Right lobe of liver (tissue), 6 donors: ENCODE measurements at places on chromosomes 1 and 21. TPM values are rescaled to one million over a fixed set of nuclear protein-coding genes. Genes with fewer than 3 reads are reported as not detected.

FCRLB gene
- 0.99 TPM for total RNA-seq

DNA sequence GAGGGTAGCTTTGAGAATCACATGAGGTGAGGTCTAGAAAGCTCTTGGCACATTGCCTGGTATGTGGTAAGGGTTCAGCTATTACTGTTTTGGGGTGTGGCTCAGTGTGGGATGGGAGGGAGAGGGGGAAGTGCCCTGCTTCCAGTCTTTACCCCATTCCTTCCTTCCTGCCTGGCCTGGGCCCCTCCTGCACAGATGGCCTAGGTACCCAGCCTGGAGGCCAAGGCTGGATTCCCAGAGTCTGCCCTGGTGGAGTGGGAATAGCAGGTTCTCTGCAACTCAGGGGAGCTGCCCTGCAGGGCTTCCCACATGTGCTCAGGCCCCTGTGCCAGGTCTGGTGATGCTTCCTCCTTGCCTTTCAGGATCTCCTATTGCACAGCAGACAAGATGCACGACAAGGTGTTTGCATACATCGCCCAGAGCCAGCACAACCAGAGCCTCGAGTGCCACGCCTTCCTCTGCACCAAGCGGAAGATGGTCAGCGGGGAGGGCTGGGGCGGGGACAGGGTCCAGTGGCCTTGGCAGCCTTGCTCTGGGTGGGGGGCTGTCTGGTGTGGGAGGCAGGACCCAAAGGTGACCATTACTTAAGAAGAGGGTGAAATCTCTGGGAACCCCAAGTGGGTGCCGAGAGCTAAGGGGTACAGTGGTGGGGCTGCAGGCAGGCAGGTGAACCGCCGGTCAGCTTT, 13.5 kb downstream of the LDLRAP1 start:
- H3K27ac ChIP-seq, result no peak overlapping the region
- no peaks in the 10 kb centered on the region for H3K4me1 ChIP-seq
- no peak overlapping the region for H3K4me3 ChIP-seq
- H3K27me3 ChIP-seq, result no peaks in the 10 kb centered on the region
- no peaks in the 10 kb centered on the region for H3K36me3 ChIP-seq

DNA sequence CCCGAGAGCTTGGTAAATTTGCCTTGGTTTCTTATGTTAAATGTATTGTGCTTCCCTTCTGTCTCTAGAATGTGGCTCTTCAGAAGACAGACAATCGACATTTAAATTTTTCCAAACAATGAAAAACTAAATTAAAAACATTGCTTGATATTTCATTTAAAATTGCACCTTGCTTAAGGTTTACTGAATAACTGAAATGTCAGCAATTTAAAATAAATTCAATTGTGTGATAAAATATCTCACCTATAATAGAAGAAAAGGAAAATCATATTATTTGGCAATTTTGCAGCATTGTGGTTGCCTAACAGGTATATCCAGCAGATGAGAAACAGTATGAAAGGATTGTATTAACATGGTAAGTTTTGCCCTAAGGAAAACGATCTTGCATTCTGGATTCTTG, 56.5 kb downstream of the MAP3K21 start:
- H3K4me3 ChIP-seq, result no peak overlapping the region
- H3K36me3 ChIP-seq, result no peaks in the 10 kb centered on the region

GRCh38 chr1:15445390-15446122, 7.3 kb downstream of the CTRC start:
- no peak for DNase-seq
- H3K4me1 ChIP-seq, result no peaks in the 10 kb centered on the region
- H3K27ac ChIP-seq, result no peak overlapping the region
- H3K27me3 ChIP-seq, result no peaks in the 10 kb centered on the region
- no peaks in the 10 kb centered on the region for H3K36me3 ChIP-seq

LAMTOR2 gene
- total RNA-seq, result 71.0 TPM

- DNase-seq, result no peak
- no peaks in the 10 kb centered on the region for H3K4me1 ChIP-seq
- H3K27me3 ChIP-seq, result no peaks in the 10 kb centered on the region
- no peak overlapping the region for H3K4me3 ChIP-seq
- H3K27ac ChIP-seq, result no peak overlapping the region
Observed at GRCh38 chr1:109027841-109028240, 14.1 kb downstream of the WDR47 start.

DNA sequence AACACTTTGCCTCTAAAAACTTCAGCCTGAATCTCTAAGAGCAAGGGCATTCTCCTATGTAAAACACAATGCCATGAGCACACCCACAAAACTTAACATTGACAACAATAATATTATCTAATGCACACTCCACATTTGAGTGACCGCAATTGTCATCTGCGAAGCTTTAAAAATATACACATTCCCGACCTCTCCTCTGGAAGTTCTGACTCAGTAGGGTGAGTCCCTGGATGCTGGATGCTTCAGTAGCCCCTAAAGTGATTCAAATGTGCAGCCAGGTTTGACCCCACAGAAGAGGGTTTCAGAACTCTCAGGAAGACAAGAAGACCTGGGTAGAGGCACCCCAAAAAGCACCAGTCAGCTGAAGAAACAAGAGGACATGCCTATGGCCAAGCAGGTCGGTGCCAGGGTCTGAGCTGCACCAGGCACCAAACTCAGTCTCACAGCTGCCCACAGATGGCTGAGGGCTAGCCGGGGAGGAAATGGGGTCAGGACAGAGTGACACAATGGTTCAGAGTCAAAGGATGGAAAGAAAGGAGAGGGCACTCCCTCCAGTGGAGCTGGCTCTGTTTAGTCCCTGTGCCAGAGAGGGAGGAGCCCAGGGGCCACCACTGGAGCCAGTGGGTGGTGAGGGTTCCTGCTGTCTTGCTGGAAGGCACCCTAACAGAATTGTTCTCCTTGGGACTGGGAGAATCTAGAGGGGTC, 17.4 kb downstream of the PIK3C2B start:
- no peaks in the 10 kb centered on the region for H3K27me3 ChIP-seq
- H3K4me3 ChIP-seq, result no peak overlapping the region
- H3K4me1 ChIP-seq, result peaks cover 23% of the 10 kb centered on the region
- H3K36me3 ChIP-seq, result no peaks in the 10 kb centered on the region
- DNase-seq, result no peak

- no peak overlapping the region for H3K27ac ChIP-seq
- no peaks in the 10 kb centered on the region for H3K36me3 ChIP-seq
- no peaks in the 10 kb centered on the region for H3K4me1 ChIP-seq
- no peak overlapping the region for H3K4me3 ChIP-seq
- H3K27me3 ChIP-seq, result no peaks in the 10 kb centered on the region
- DNase-seq, result no peak
Observed at GRCh38 chr1:25148673-25149300, 83.5 kb downstream of the SYF2 start.

CFHR3 gene
- total RNA-seq, result 201 TPM

GRCh38 chr1:229247871-229248270, 23.0 kb upstream of the RAB4A start:
- H3K36me3 ChIP-seq, result no peaks in the 10 kb centered on the region
- no peaks in the 10 kb centered on the region for H3K27me3 ChIP-seq
- H3K4me3 ChIP-seq, result no peak overlapping the region
- no peak overlapping the region for H3K27ac ChIP-seq

GRCh38 chr1:217812175-217812574, 181.0 kb downstream of the SPATA17 start:
- H3K27me3 ChIP-seq, result no peaks in the 10 kb centered on the region
- no peak overlapping the region for H3K4me3 ChIP-seq
- no peaks in the 10 kb centered on the region for H3K36me3 ChIP-seq
- no peaks in the 10 kb centered on the region for H3K4me1 ChIP-seq
- no peak for DNase-seq

- no peaks in the 10 kb centered on the region for H3K4me1 ChIP-seq
- no peaks in the 10 kb centered on the region for H3K36me3 ChIP-seq
- H3K27me3 ChIP-seq, result no peaks in the 10 kb centered on the region
- no peak overlapping the region for H3K4me3 ChIP-seq
- no peak for DNase-seq
Observed at GRCh38 chr1:110780600-110781484, 92.1 kb upstream of the CD53 start.

LHX8 gene
- total RNA-seq, result not detected

LRRIQ3 gene
- 0.68 TPM for total RNA-seq

DNA sequence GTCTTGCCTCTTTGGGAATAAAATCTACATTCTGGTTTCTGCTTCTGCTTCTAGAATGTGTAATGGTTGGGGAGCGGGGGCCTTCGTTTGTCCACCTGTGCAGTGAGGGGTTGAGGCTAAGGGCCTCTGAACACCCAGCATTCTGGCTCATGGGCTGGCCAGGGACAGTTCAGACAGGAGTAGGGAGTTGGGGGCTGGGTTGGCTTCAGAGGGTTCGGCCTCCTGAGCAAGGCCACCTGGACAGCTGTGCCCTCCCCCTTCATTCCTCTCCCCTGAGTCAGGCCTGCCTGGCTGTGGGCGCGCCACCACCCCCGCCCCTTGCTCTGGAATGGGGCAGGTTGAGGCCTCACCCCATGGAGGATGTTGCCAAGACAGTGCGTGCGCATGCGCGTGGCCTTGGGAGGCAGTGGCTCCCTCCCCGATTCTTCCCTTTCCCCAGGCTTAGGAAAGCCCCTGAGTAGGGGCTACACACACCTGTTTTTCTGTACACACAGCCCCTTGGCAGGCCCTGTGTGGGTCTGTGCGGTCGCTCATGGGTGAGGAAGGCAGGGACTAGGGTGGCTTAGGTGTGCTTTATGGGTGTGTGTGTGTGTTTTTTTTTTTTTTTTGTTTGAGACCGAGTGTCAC, 57.0 kb downstream of the YARS1 start:
- H3K4me1 ChIP-seq, result peaks cover 19% of the 10 kb centered on the region
- no peak overlapping the region for H3K4me3 ChIP-seq
- H3K27me3 ChIP-seq, result no peaks in the 10 kb centered on the region
- peak; percentile 71 for DNase-seq
- H3K27ac ChIP-seq, result no peak overlapping the region

GRCh38 chr1:151056149-151056548, 3.3 kb downstream of the CDC42SE1 start:
- H3K27me3 ChIP-seq, result no peaks in the 10 kb centered on the region
- no peak for DNase-seq
- H3K27ac ChIP-seq, result peak overlapping the region; percentile 43

VANGL2 gene
- total RNA-seq, result 0.11 TPM

DNA sequence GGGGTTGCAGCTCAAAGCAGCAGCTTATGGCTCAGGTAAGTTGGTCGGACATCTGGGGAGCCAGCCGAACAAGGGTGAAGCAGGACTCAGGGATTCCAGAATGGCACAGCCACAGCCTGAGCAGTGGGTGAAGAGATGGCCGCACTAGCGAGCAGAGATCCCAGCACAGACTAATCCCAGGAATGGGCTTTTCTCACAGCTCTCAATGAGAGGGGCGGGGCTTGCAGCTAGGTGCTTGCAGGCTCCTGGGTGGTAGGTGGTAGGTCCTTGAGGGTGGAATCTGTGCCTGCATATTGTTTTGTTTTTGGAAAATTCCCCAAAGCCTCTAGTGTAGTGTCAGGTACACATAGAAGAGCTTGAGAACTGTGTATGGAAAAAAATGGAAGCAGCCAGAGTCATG, 9.0 kb downstream of the KIAA0040 start:
- DNase-seq, result no peak
- H3K4me1 ChIP-seq, result no peaks in the 10 kb centered on the region
- no peak overlapping the region for H3K27ac ChIP-seq
- H3K4me3 ChIP-seq, result no peak overlapping the region
- H3K36me3 ChIP-seq, result no peaks in the 10 kb centered on the region

PLA2G2D gene
- 0.10 TPM for total RNA-seq

DNA sequence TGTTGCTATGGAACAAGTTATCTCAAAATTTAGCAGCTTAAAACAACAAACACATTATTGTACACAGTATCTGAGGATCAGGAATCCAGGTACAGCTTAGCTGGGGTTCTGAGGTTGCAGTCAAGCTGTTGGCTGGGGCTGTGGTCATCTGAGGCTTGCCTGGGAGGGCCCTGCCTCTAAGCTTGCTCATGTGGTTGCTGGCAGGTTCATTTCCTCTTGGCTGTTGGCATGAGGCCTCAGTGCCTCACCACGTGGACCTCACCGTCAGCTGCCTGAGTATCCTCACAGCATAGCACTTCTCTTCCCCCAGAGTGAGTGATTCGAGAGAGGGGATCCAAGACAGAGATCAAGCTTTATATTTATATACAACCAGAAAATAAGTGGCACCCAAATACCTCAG, 18.6 kb downstream of the NTPCR start:
- peaks cover 23% of the 10 kb centered on the region for H3K36me3 ChIP-seq
- no peak overlapping the region for H3K4me3 ChIP-seq
- H3K27ac ChIP-seq, result no peak overlapping the region
- no peak for DNase-seq
- H3K27me3 ChIP-seq, result no peaks in the 10 kb centered on the region

DNA sequence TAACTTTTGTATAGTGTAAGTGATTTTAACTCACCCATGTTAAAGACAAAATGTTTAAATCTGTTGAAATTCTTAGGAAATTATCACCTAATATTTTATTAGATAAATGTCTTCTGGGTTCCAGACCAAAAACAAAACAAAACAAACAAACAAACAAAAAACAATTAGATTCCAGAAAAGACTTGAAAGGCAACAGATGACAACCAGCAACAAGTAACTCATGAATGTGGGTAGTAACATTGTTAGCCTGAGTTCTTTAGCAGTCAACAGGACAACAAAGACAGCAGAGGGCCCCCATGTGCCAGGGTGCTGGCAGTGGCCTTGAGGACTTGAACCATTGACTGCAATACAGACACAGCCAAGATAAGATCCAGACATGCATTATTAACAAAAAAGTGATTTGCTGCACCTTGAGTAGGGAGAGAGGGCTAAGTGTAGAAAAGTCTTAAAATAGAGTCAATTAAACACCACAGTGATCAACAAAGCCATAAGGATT, 2.4 kb upstream of the CD247 start:
- no peak overlapping the region for H3K27ac ChIP-seq
- H3K4me3 ChIP-seq, result no peak overlapping the region
- no peaks in the 10 kb centered on the region for H3K4me1 ChIP-seq
- DNase-seq, result no peak
- H3K36me3 ChIP-seq, result no peaks in the 10 kb centered on the region
- no peaks in the 10 kb centered on the region for H3K27me3 ChIP-seq

NMNAT2 gene
- not detected for total RNA-seq

GPR25 gene
- not detected for total RNA-seq

DNA sequence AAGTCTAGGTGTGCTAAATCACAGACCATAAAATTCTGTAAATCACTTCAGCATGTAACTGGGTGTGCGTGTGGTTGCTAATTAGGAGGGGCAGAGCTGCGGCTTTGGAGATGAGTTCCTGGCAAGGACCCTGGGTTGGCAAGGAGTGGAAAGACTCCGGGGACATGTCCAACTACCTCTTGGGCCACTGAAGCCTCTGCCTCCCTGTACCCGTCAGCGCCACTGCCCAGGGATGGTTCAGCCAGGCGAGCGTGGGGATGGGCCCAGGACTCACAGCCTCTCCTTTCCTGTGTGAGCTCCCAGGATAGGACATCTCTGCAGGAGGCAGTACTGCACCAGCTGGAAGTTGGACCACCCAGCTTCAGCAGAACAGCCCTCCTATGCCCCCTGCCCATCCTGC, 386.4 kb upstream of the VAMP3 start:
- no peak overlapping the region for H3K27ac ChIP-seq
- no peak overlapping the region for H3K4me3 ChIP-seq
- DNase-seq, result no peak
- no peaks in the 10 kb centered on the region for H3K36me3 ChIP-seq
- H3K27me3 ChIP-seq, result no peaks in the 10 kb centered on the region
- H3K4me1 ChIP-seq, result no peaks in the 10 kb centered on the region
